NCI-H460 (cell line): ENCODE measurements at places on chromosomes 4 and X.

GRCh38 chr4:7240306-7240705 is 48.0 kb downstream of the SORCS2 start:
- DNase-seq = no peak

GRCh38 chrX:57977992-57978391 is 67.7 kb upstream of the ZXDA start:
- no peak for DNase-seq

DNA sequence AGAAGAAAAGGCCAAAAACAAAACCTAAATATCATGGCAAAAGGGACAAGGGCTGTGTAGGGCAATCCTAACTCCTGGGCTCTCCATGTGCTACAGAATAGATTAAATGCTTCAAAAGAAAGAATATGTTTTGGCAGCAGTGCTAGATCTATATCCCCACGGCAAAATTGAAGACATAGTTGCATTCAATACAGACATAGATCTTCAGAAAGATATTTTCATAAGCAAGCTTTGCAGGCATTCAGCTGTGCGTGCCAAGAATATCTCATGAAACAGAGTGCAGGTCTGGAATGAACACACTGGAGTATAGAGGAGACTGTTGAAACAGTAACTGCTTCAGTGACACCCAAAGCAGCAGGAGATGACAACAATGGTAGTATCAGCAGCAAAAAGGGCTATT is 1476.9 kb downstream of the ARAP2 start:
- DNase-seq = no peak

DNA sequence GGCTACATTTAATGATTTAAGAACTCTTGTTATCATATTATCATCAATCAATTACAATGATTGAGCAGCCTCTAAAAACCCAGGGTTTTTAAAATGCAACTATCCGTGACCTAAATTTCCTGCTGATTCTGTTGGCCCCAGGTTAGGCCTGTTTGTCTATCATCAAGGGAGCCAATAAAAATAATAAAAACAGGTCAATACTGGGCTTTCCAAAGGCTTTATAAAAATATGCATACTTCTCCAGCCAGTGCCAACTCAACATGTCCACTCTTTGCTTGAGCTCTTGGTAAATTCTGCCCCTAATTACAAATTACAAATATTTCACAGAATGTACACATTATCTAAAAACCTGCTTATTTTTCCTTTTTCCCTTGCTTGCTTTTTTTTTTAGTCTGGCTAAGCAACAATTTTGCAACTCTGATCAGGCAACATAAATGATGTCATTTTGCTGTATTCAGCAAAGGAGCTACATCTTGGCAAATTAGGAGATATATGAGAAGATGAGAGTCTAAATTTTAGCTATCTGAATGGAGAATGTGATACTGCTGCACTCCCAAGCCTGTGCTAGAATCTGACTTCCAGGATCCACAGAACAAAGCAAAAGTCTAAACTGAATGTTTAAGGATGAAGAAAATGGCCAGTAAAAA is 204.0 kb downstream of the SCFD2 start:
- no peak for DNase-seq

DNA sequence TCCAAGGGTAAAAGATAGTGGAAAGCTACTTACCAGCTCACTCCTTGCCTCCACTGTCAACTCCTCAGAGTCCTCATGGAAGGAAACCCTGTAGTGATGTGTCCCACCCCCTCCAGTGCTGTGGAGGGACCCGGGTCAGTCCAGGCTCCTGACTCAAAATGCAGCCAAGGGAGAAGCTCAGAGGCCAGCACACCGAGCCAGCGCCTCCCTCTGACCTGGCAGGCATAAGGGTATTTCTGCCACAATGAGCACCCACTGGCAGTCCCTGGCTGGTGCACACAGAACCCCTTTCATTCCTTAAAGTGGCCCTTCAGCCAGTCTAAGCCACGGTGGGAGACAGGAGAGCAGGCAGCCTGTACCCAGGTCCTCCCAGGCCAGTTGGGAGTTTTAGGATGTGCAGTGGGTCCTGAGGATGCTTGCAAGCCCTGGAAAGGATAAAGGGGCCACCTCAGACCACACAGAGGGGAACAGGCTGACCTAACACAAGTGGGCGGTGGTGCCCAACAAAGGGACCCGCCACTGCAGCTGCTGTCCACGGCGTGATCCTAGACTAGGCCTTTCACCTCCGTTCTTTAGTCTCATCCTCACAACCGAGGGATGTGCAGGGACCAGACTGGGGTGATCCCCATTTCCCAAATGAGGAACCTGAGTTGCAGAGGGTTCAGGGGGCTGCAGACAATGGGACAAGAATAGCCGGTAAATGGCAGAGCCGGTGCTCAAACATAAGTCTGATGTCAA is 5.7 kb downstream of the JAKMIP1 start:
- no peak for DNase-seq

DNA sequence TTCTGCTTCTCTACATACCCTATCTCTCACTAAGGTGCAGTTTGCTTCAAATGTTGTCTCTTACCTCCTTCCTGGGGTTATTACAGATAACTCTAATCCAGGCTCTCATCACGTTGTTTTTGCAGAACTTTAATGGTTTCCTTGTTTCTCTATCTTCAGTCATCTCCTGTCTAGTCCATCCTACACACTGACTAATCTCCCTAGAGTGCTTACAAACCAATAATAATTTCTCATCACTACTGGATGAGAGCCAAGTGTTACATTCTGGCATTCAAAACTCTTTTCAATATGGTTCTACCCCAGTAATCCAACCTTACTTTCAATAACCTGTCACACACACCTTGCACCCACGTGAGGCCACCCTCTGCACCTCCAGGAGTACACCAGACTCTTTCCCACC is 86.1 kb downstream of the SYNPO2 start:
- DNase-seq = no peak

DNA sequence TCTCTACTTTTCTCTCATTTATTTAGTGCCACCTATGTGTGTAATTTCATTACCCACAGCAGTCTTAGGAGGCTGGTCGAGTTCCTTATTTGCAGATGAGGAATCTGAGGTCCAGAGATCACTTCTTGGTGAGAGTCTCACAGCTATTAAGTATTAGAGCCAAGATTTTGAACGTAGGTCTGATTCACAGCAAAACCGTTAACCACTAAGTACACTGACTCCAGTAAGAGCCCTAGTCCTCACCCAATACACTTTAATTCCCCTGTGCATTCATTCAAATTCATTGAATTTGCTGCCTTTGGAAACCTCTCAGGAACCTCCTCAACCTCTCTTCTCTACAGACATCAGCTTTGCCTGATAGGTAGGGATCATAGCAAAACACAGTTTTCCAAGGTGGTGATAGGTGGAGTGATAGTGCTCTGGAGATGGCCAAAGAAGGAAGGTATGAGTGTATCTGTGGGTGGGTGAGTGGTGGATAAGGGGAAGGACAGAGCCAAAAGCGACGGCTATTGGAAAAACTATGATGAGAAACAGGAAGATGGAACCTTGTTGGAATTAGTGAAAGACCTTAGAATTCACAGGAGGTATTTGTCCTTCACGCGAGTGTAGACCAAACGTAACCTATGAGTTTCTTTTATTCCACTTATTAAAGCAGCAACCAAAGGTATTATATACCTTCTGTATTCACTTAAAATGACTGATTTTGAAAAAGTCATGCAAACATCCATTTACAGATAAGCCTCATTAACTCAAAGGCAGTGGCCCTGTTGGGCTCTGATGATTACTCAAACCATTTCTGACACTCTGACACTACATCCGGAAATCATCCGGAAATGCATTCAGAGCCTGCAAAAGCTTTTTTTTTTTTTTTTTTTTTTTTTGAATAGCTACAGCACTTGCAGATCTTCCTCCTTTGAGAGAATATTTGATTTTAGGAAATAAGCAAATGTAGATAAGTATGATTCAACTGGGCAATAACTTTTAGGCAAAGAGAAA is 6.3 kb downstream of the FMR1 start:
- no peak for DNase-seq

- DNase-seq = no peak
Observed at GRCh38 chr4:165763640-165764039, 109.4 kb upstream of the TLL1 start.

- DNase-seq = no peak
Observed at GRCh38 chr4:159071178-159071968, 31.5 kb upstream of the RAPGEF2 start.

DNA sequence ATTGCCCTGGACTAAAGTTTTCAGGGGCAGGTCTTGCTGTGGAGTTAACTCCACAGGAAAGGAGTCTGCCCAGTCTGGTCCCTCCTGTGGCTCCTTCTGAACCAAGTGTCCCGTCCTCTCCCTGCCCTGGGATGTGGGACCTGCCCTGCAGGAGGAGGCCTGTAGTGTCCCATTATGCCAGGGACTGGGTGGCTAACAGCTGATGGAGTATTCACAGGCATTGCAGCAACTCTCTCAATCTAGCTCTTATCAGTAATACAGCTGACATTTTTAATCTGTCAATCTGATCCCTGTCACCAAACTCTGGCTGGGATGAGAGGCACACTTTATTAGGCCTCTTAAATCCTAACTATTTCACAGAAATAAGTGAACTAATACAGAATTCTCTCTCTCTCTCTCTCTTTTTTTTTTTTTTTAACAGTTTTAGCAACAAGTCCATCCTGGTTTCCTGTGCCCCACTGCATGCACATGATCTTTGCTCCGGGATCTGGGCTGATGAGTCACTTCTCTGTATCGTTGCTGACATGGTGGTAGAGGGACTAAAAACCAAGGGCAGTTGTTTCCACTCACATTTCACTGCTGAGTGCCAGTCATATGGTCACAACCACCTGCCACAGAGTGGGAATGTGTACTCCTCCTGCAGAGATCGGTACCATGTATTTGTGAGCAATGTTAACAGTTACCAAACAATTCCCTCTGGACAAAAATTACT is 39.1 kb downstream of the HAND2 start:
- no peak for DNase-seq

GRCh38 chrX:152895724-152896420 is 2.0 kb upstream of the ZNF185 start:
- no peak for DNase-seq

- DNase-seq = no peak
Observed at GRCh38 chr4:125140966-125141495, 173.7 kb upstream of the FAT4 start.
